ENCODE measurements at places on chromosomes 6 and 20. TPM values are rescaled to one million over a fixed set of nuclear protein-coding genes. Genes with fewer than 3 reads are reported as not detected.

Gene FRK
- polyA plus RNA-seq: 1.00 TPM

Gene SNAP91
- 0.18 TPM for polyA plus RNA-seq

Gene EPPIN
- polyA plus RNA-seq: not detected

Gene RIMS1
- polyA plus RNA-seq: 0.02 TPM

Gene BANF2
- polyA plus RNA-seq: not detected

Gene OR2B6
- not detected for polyA plus RNA-seq

Gene RSPO3
- 1.3 TPM for polyA plus RNA-seq

Gene ASIP
- polyA plus RNA-seq: 8.0 TPM

Gene HLA-DQB1
- 19.8 TPM for polyA plus RNA-seq

Gene CBLN4
- polyA plus RNA-seq: not detected

Gene TAAR8
- not detected for polyA plus RNA-seq

Gene ESR1
- 0.70 TPM for polyA plus RNA-seq

Gene TPD52L2
- polyA plus RNA-seq: 52.3 TPM

Gene ANKRD6
- polyA plus RNA-seq: 6.7 TPM

Gene ALDH8A1
- 0.23 TPM for polyA plus RNA-seq

Gene HRH3
- not detected for polyA plus RNA-seq

Gene SAMD5
- polyA plus RNA-seq: 1.0 TPM

Gene FAM83C
- not detected for polyA plus RNA-seq

Gene C4B
- 41.2 TPM for polyA plus RNA-seq

Gene SAMD10
- polyA plus RNA-seq: 4.8 TPM

Gene RGL2
- polyA plus RNA-seq: 40.6 TPM

Gene BLCAP
- polyA plus RNA-seq: 97.9 TPM

Gene TTPAL
- polyA plus RNA-seq: 3.1 TPM

Gene KHDC1
- polyA plus RNA-seq: 5.2 TPM

Gene MEI4
- polyA plus RNA-seq: 0.59 TPM

Gene SLC22A7
- polyA plus RNA-seq: not detected

Gene PCSK2
- 1.1 TPM for polyA plus RNA-seq

Gene ASCC3
- polyA plus RNA-seq: 11.8 TPM

Gene SH3BGRL2
- 5.9 TPM for polyA plus RNA-seq

Gene CRIP3
- polyA plus RNA-seq: 2.6 TPM

Gene OLIG3
- not detected for polyA plus RNA-seq

Gene WFDC10B
- not detected for polyA plus RNA-seq

Gene KHDC1L
- polyA plus RNA-seq: not detected

Gene HLA-DOA
- 1.2 TPM for polyA plus RNA-seq

Gene AIF1
- 14.7 TPM for polyA plus RNA-seq

Gene PRDM1
- polyA plus RNA-seq: 0.41 TPM

Gene BMP2
- polyA plus RNA-seq: 1.9 TPM

Gene BCAS1
- 0.18 TPM for polyA plus RNA-seq

Gene TCF21
- 7.9 TPM for polyA plus RNA-seq

Gene SLC17A2
- not detected for polyA plus RNA-seq

Gene EFCAB8
- not detected for polyA plus RNA-seq

Gene NFATC2
- polyA plus RNA-seq: 2.8 TPM

All from right cardiac atrium (tissue), 5 donors.